ENCODE measurements at places on chromosomes 1 and 21.

GRCh38 chr1:98172578-98172977 lies 251.7 kb upstream of the DPYD start:
- no peak for DNase-seq

GRCh38 chr1:71706029-71706671 lies 576.2 kb downstream of the NEGR1 start:
- DNase-seq = peak; percentile 15

- peak; percentile 75 for DNase-seq
Measured at GRCh38 chr1:200231787-200232231, 178.0 kb downstream of the ZNF281 start.

GRCh38 chr1:109490029-109490933 lies 3.6 kb upstream of the CYB561D1 start:
- peak; percentile 21 for DNase-seq

- DNase-seq = no peak
Measured at GRCh38 chr1:58256546-58256945, 290.0 kb downstream of the OMA1 start.

DNA sequence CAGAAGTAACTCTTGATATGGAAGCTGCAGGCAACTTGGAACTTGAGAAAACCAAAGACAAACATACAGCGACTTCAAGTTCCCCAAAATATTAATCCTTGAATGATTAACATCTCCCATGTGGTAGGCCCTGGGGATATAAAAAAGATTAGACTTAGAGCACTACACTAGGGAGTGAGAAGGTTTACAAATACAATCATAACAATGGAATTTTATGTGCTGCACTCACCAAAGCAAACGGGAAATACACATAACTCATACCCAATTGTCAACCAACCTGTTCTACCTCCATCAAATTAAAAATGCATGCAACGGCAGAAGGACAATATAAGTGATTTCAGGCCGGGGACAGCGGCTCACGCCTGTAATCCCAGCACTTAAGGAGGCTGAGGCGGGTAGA lies 3.7 kb downstream of the SMYD3 start:
- DNase-seq = no peak

- no peak for DNase-seq
Measured at GRCh38 chr1:96492236-96492635, 229.3 kb upstream of the PTBP2 start.

- DNase-seq = no peak
Measured at GRCh38 chr1:175801979-175802378, 58.6 kb upstream of the TNR start.

DNA sequence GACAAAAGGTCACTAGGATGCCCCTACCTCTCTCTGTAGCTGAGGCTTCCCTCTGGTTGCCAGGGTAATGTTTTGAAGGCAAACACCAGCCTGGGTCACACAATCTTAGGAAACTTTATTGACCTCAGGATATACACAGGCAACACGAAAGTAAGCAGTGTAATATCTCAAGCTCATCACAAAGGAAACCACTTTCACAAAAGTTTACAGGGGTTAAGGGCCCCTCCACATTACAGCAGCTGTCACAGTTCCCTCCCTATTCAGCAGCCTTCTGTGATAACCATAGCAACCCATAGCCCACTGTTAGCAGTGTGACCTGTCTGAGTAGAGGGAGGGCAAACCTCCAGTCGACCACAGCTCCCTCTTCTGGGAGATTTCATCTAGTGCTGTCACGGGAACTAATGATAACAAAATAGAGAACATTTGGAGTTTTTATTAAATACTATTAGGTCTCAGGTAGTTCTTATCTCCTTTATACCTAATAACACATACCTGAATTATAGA lies 149.8 kb downstream of the PTPRC start:
- DNase-seq = no peak

DNA sequence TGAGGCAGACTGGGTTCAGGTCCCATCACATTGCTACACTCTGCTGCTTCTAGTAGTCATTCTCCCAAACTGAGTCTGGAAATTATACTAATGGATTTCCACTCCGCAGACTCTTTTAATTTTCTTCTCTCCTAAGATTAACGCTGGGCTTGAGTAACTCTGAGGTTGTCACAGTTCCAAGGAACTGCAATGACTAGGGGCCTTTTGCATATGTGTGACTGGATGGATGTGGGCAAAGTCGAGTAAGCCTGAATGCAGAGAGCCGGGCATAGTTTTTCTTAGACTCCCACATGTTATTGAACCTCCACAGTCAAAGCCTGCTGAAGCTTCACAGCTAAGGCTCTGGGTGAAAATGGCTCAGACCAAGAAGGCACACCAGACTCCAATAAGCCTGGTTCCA lies 160.9 kb upstream of the PROX1 start:
- DNase-seq = no peak

DNA sequence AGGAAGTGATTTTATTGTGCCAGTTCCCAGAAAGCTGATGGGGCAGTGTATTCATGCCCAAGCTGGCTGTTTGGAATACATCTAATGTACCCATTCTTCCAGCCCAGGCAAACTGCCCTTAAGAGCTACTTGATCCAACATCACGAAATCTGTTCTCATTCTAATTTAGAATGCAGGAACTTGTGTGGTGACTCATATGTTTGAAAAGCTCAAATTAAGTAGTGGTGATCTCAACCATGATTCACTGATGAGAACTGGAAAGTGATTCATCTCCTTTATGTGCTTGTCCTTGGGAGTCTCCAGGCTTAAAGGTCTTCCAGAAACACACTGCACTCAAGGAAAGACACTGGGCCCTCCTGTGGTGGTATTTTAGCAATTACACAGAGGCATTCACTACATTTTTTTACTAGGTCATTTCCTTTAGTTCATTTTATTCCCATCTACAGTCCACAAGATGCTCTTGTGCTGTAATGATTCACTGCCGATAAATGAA lies 65.4 kb downstream of the RPE65 start:
- peak; percentile 97 for DNase-seq

GRCh38 chr21:37724201-37724600 lies 192.1 kb downstream of the KCNJ6 start:
- DNase-seq = no peak
